ENCODE measurements at places on chromosomes 3 and 15.

GRCh38 chr3:188152660-188153436 lies 1.1 kb upstream of the LPP start:
- peak; percentile 32 for DNase-seq

- no peak for DNase-seq
Measured at GRCh38 chr3:177221744-177222143, 24.5 kb upstream of the TBL1XR1 start.

DNA sequence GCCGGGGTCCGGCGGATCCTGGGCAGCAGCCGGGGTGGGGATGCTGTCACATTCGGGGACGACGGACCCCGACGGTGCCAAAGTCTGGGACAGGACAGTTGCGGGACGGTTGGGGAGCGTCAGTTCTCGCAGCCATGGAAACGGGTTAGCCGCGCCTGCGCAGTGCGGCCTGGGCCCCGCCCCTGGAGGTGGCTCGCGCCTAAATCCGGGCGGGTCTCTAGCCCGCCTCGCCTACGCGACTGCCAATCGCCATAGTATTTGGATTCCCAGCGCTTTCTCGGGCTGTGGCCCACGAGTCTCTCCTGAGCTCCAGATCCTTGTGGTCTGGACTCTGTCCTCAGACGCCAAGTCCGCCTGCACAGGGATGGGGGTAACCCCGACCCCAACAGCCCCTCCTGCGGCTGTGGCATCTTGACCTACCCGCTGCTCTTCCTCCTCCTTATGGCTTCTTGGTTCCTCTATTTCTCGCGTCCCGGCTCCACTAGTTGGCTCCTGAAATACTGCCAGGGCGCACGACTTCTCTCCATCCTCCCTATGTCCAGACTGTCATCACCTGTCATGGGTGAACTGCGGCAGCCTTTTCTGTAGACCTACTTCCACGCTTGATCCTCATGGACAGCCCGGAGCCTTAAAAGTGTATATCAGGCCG lies at the start of gene ZMYND10:
Gene ZMYND10 (minus strand): TSS at position 147 of the 649 bp plus-strand sequence. CDS start 153 bp downstream, outside the sequence.
- DNase-seq: no peak

GRCh38 chr3:24323272-24323671 lies 171.4 kb downstream of the THRB start:
- DNase-seq: no peak

DNA sequence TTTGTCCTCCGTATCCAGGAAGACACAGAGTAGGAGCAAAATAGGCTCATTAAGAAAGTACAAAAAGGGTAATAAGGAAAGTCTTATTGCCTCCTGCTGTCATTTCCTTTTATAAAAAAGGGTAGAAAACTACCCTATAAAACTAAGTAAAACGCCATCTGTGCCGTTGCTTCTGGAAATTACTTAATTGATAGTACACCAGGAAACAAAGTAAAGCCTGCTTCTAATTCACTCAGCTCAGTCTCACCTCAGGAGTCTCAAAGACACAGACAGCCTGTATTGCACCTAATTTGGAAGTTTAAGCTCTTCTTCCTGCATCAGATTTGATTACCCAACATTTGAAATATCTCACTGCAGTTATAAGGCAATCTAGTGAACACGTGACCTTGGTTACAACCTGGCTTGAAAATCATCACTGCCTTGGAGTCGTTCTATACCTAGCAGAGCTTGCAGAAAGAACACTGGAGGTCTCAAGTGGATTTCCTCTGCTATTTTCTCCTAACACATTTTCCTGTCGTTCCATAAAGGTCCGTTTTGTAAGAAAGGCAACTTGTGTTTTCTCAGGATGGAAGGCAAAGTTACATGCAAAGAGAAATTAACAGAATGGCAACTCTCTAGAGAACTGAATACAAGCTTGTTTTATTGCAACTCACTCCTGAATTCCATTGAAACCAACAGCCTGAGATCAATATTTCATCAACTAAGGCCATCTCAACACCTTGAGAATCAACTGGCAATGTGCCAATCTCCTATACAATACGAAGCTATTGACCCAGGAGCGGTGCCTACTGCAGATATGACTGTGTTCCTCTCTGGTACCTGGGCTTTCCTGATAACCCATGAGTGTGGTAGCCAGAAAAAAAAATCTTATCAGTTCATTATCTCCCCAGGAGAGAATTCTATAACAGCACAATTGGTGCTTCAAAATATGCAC lies 203.3 kb upstream of the LMCD1 start:
- no peak for DNase-seq

Data from amniotic stem cell (primary cell).